ENCODE measurements at places on chromosomes 3 and 15.

- DNase-seq = no peak
Measured at GRCh38 chr15:69222002-69222474, 61.6 kb downstream of the GLCE start.

- DNase-seq = no peak
Measured at GRCh38 chr3:186254676-186255650, 107.1 kb downstream of the DGKG start.

DNA sequence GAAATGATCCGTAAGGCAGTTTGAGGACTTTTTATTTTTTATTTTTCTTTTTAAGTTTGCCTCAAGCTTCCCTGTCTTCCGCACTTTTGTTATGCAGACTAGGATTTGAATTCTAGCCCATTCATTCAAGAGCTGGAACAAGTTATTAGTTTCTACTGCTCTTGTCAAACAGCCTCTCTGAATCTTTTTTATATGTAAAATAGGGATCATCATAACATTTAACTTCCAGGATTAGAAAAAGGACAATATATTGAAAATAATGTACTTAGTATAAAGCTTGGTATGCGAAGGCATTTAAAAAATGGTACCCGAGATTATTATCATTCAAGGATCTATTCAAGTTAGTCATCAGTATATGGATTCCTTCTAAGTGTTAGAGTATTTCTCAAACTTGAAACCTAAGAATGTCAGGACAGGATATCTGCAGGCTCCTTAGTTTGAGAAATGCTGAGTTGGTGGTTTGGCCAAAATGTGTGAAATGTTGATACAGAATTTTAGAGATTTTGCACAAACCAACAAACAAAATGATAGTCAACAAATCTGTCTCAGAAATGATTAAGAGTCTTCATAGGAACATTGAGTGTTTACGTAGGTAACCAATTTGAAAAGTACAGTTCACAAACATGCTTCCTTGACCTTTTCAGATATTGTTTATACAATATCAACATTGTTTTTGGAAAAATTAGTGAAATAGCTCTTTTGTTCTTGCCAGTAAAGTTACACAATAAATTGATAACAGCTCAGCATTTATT, 40.5 kb upstream of the IGSF10 start:
- no peak for DNase-seq

GRCh38 chr15:53762916-53763315, 3.5 kb upstream of the WDR72 start:
- DNase-seq = no peak

- no peak for DNase-seq
Measured at GRCh38 chr3:63896332-63897030, 15.7 kb downstream of the SCAANT1 start.

DNA sequence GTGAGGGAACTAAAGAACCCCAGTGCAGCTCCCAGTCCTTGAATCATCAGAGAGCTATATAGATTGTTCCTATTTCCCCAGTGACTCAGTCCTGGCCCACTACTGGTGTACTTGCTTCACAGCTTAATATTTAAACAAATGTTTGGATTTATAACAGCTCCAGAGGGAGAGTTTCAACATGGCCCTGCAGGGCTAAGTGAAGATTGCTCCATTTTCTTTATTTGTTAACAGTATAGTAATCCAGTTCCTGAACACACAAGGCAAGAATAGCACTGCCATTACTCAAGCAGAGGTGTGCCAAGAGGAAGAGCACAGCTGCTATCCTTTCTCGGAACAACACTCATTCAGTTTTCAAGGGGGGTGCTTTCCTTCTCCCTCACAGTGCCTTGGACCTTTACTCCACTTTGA, 6.5 kb downstream of the SQOR start:
- peak; percentile 66 for DNase-seq

GRCh38 chr15:74782259-74783071, 585 bp downstream of the CSK start:
- no peak for DNase-seq

DNA sequence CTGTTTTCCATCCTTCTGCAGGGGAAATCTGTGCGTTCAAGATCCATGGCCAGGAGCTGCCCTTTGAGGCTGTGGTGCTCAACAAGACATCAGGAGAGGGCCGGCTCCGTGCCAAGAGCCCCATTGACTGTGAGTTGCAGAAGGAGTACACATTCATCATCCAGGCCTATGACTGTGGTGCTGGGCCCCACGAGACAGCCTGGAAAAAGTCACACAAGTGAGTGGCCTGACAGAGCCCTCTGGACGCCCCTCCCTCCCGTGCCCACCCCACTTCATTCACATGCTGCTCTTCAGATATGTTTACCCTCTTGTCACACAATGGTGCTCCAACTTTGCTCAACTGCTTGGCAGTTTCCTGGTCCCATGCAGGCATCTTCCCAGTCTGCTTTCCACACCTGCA, 274.3 kb upstream of the TRIM42 start:
- DNase-seq = no peak

- DNase-seq = no peak
Measured at GRCh38 chr15:98519767-98520550, 128.4 kb upstream of the IGF1R start.

DNA sequence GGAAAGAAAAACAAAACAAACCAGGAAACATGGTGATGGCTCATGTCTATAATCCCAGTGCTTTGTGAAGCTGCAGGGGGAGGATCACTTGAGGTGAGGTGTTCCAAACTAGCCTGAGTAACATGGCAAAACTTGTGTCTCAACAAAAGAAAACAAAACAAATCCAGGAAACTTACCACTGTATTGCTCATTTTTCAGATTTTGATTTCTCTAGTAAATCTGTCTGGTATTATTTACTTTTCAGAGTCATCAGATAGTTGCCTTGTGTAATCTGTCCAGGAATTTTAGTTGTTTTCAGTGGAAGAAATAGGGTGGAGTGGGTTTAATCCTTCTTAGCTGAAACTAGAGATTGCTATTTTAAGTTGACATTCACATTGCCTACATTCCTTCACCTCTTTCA, 91.8 kb upstream of the ALCAM start:
- DNase-seq = peak; percentile 32

GRCh38 chr3:141074529-141074928, 23.4 kb downstream of the SPSB4 start:
- no peak for DNase-seq

GRCh38 chr15:41259546-41260189, 28.6 kb downstream of the CHP1 start:
- DNase-seq = no peak

DNA sequence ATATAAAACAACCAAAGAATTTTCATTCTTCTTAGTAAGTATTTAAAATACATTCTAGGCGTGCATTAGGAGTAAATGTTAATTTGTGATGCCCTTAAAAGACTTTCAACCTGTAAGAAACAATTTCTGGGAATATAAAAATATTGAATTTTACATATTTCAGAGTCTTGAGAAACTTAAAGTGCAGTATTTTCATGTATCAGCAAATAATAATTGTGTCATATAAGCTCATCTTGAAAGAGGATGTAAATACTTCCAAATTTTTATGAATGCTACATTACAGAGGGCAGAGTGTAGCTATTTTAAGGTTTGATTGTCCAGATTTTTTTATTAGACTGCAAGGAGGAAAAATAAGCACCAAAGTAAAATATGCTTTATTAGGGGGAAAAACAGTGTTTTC, 207.1 kb downstream of the VPS13C start:
- no peak for DNase-seq
